ENCODE measurements at places on chromosomes 13 and 19.

DNA sequence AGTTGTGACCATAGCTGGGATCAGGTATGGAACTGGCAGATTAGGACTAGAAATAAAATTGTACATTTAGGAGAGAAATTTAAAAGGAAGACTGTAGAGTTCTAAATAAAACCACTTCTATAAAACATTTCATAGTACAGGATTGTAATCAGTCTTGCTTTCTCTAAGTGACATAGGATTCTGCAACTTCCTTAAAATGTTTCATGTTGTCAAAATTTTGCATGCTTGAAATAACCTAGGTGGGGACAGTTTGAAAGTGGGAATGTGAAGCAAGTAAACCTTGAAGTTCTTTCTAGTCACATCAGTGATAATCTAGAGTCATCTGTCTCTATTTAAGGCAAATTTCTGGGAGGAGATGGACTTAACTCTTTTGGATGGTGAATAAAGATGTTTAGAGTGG is 6.7 kb downstream of the TM9SF2 start:
- DNase-seq = no peak

GRCh38 chr13:45950386-45951000 is 98.9 kb upstream of the SIAH3 start:
- no peak for DNase-seq

DNA sequence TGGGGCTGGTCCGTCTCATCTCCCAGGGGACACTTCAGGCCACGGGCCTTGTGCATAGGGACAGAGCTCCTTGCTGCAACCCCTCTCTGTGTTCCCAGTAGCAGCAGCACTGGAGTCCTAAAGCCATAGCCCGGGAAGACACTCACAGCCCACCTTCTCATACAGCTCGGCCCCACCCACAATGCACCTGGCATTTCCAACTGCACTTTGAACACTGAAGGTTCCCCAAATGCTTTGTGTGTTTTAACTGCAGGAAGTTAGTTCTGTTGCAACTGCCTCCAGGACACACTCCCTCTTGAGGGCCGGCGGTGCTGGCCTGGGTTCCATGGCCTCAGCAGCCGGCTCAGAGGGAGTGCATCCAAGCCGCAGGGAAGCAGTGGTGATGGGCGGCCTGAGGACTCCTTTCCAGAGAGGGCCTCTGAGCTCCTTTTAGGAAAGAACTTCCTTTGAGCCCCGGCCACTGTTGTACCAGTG is 22.7 kb upstream of the TMEM255B start:
- DNase-seq = no peak

DNA sequence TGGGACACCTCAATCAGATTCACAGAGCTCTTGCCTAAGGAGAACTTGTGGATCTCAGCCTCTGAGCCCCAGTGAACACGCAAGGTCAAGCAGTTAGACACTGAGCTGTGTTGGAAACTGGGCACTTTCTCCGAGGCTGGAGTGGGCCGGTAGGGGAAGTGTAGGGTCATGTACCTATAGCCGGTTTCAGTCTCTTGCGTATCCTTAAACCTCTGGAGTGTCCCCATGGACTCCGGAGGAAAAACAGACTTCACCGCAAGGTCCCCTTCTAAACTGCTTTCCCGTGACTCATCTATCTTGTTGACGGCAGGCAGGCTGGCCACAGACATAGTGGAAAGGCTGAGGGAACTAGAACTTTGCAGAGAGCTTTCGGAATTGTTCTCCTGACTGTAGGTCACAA is 11.3 kb downstream of the IQCN start:
- no peak for DNase-seq

DNA sequence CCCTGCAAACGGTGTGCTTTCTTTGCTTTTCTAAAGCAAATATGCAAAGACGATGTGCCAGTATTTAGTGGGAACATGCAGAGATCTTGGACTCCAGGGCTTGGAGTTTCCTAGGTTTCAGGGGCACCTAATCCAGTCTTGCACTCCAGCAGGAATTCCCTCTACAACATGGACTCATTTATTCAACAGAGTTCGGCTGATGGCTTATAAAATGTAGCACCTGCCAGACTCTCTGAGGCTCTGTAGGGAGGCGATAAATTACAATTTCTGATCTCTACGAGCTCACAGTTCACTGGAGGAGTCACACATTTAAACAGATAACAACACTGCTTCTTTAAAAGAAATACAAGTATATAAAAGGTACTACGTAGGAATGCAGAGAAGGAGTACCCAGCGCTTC is 143.7 kb downstream of the FGF9 start:
- no peak for DNase-seq

DNA sequence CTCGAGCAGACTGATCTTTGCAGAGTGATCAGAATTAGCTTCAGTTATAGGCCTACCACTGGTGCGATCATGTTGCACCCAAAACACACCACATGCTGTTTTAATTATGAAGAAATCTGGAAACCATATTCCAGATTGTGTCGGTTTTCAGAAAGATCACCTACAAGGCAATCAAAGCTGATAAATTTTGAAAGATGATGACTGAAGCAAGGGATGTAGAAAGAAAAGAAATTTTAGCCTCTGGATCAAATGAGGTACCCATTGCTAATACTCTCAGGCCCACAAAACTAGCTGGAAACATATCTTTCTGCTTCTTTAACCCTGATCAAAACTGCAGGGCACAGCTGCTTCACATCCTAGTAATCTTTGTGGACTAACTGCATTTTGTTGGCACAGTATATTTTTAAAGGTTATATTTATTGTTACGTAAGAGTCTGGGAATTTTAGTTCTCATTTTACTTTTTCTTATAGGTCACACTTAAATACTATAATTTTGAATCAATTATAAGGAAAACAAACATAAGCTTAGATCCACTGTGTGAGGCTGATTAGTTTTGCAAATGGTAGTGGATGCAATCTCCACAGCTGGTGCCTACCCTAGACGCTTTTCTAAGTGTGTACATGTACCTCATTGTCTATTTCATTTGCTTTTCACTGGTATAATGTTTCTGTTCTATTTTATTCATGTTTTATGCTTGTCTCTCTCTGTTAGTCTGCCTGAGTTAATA is 150.9 kb downstream of the RGCC start:
- DNase-seq = no peak

GRCh38 chr19:10290876-10291553 is 1.3 kb downstream of the ICAM5 start:
- DNase-seq = no peak

GRCh38 chr13:110560601-110561343 is 750 bp downstream of the RAB20 start:
- DNase-seq = no peak

- DNase-seq = no peak
Measured at GRCh38 chr13:101475536-101475935, 23.1 kb downstream of the ITGBL1 start.

- DNase-seq = no peak
Measured at GRCh38 chr19:54388802-54389139, 24.0 kb upstream of the LAIR1 start.

DNA sequence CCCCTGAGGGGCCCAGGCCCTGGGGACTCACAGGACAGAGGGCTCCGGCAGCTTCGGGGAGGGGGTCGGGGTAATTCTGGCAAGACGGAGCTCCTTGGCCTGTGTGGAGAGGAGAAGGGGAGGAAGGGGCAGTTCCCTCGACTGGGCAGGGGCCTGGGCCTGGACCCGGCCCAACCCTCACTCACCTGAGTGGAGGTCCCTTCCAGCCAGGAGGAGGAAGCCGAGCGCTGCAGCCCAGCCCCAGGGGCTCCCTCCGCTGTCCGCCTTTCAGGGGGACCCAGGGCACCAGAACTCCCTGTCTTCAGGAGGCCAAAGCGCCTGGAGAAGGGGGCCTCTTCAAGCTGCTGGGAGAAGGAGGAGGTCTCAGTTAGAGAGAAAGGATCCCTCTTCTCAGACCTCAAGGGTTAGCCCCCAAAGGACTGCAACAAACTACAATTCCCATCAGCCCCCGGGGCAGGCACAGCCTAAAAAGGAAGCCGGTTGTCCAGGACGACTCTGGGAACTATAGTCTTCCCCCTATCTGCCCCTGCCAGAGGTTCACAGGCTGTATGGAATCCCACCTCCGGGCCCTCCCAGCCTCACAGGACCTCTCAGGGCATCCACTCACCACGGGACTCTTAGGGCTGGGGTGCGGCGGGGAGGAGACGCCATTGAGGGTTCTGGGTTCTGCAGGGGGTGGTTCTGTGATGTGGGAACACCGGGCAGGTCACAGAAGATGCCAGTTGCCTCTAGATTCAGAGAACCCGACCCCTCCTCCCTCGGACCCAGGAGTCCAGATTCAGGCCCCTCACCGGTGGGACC is 19.8 kb downstream of the EPS8L1 start:
- no peak for DNase-seq

DNA sequence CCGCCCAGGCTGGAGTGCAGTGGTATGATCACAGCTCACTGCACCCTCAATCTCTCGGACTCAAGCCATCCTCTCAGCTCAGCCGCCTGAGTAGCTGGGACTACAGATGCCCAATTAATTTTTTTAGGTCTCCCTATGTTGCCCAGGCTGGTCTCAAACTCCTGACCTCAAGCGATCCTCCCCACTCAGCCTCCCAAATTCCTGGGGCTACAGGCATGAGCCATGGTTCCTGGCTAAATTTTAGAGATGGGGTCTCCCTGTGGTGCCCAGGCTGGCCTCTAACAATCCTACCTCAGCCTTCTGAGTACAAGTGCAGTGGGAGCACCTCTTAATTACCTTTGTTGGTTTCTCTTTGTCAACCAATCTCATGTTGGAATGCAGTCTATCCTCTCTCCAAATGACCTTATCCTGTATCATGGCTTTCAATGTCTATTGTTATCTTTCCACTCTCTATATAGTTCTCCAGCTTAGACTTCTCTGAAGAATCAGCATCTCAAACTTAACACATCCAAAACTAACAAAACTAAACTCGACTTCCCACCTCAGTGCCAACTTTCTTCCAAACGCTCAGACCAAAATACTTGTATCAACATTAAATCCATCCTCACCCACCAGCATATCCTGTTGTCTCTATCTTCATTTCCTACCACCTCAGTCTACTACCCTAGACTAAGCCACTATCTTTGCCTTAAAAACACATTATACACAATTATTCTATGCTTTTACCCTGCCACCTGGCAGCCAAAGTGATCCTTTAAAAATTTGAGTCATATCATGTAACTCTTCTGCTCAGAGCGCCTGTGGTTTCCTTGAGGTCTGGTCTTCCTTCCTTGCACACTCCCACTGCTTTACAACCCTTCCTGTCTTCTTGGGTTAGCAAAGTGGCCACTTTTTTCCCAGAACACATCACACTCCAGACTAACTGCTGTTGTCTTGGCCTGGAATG is 6.7 kb downstream of the TPT1 start:
- no peak for DNase-seq

DNA sequence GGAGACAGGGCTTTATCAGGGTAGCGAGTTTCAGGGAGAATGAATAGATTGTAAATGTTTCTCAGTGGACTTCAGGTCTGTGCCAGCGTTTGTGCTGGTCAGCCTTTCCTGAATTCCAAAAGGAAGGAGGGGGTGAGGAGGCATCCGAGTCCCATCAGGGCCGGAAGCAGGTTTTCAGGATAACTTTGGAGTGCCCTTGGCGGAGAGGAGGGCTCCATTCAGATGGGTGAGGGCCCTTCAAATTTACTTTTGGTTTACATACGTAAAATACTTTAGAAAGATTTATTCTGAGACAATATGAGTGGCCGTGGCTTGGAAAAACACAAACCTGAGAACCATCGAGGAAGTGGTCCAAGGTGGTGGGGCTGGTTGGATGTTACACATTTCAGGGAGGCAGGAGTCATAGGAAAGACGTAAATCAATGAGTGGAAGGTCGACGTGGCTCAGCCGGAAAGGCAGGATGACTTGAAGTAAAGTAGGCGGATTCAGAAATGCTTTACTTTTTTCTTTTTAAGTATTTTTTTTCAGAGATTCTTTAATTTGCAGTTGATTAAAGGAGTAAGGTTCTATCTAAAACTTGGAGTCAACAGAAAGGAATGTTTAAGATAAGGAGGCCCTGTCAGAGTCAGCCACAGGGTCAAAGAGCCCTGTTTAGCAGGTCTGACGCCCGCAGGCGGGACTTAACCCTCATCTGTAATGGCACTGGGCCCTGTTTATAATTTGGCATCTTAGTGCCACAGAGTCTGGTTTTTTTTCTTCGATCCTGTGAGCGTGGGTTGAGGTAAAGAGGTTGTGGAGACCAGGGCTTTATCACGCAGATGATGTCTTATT is 32.8 kb downstream of the ATP11A start:
- DNase-seq = no peak

GRCh38 chr13:111906816-111907215 is 160.1 kb upstream of the SOX1 start:
- no peak for DNase-seq

- DNase-seq = no peak
Measured at GRCh38 chr13:30071969-30072817, 221.8 kb upstream of the UBL3 start.

DNA sequence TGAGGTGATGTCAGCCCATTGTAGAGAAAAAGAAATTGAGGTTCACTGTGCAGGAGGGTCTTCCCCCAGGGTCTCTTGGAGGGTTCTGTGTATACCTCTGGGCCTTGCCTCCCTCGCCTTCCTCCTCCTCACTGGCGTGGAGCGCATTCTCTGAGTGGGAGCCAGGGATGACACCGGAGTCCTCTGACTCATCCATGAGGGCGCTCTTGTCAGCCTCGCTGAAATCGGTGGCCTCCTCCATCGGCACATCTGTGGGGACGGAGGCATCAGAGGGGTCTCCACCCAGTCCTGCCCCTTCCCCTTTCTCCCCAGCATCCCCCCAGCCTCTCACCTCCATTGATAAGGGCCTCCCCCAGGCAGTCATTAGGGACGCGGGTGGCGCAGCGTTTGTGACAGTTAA is 16.2 kb downstream of the PRKD2 start:
- DNase-seq = no peak

- peak; percentile 85 for DNase-seq
Measured at GRCh38 chr13:30870049-30870884, 35.8 kb upstream of the MEDAG start.

GRCh38 chr19:2381148-2381820 is 21.2 kb downstream of the TMPRSS9 start:
- DNase-seq = no peak

- DNase-seq = no peak
Measured at GRCh38 chr19:55096061-55096701, 20.5 kb downstream of the EPS8L1 start.

DNA sequence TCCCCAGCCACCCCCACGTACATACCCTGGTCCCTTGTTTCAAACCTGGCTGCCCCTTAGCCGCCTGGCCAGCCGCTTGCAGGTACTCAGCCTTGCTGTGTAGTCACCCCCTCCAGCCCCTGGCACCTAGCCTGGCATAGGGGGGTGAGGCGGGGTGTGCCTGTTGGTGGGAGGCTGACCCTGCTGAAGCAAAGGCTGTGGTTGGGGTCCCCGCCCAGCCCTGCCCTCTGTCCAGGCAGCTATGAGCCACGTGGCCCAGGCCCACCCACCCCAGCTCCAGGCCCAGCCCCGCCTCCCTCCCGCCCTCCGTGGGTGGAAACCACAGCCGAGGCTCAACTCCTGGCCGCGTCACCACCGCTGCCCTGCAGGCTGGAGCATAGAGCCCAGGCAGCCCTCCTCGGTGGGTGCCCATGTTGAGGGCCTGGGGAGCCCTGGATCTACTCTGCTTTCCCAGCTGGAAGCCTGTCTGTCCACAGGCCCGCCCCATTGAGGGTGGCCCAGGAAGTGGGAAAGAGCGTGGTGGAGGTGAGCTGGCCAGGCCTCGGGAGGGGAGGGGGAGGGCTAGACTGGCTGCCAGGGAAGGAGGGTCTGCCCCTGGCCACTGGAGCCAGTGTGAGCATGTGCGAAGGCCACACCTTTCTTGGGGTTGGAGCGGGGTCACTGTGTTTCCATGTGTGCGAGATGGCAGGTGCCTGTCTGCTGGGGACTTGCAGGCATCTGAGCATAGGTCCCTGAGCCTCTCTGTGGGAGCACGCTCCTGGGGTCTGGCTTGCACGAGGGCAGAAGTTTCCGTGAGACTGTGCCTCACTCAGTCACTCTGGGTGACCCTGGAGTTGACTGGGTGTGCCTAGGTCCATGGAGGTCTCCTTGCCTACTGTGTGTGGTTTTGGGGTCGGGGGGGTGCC is 31.0 kb downstream of the PAK4 start:
- no peak for DNase-seq

Data from ascending aorta (tissue), 2 donors.